ENCODE measurements at places on chromosomes 5 and 9. TPM values are rescaled to one million over a fixed set of nuclear protein-coding genes. Genes with fewer than 3 reads are reported as not detected.

Gene MYOT
- not detected for total RNA-seq

Gene NUTM2F
- total RNA-seq, result not detected

Gene DELE1
- 56.2 TPM for total RNA-seq

Gene GLDC
- total RNA-seq, result 14.1 TPM

Gene SLC1A3
- not detected for total RNA-seq

Gene ZSWIM6
- 5.9 TPM for total RNA-seq

Gene SYK
- total RNA-seq, result 0.04 TPM

Gene PCDHB4
- total RNA-seq, result not detected

Gene TMEM174
- total RNA-seq, result not detected

Gene UIMC1
- 46.6 TPM for total RNA-seq

Gene CTSV
- total RNA-seq, result 11.7 TPM

Gene GDA
- 1.5 TPM for total RNA-seq

Gene BRINP1
- total RNA-seq, result 0.16 TPM

Measured in A549 treated with ZK216348 at 1 μM for 4 hours (cell line).